Activated T-helper 17 cell treated with anti-CD3 and anti-CD28 coated beads, Interleukin-2, amount 50 U/mL, for 72 hours (primary cell): ENCODE measurements at places on chromosomes 3 and 15.

- ATAC-seq, result peak; percentile 92
Measured at GRCh38 chr3:190491533-190492054, 22.3 kb upstream of the IL1RAP start.

- no peak for ATAC-seq
Measured at GRCh38 chr15:76346669-76347481, 10.3 kb downstream of the ISL2 start.

- ATAC-seq, result no peak
Measured at GRCh38 chr3:49346797-49347251, 7.0 kb upstream of the USP4 start.

DNA sequence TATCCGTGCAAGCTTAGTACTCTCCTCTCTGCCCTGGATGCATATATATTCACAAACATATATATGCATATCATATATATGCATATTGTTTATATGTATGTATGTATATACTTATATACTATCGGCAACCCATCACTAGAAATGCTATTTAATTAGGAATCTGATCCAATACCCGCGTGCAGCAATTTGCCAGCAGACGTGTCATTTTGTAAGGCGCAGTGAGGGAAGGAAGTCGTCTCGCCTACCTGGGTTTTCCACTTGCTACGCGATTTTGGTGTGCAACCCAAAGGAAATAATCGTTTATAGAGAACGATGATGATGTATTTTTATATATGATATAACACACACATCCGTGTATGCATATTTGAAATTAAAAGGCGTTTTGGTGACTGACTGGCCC lies 5.6 kb upstream of the FEZF2 start:
- no peak for ATAC-seq

DNA sequence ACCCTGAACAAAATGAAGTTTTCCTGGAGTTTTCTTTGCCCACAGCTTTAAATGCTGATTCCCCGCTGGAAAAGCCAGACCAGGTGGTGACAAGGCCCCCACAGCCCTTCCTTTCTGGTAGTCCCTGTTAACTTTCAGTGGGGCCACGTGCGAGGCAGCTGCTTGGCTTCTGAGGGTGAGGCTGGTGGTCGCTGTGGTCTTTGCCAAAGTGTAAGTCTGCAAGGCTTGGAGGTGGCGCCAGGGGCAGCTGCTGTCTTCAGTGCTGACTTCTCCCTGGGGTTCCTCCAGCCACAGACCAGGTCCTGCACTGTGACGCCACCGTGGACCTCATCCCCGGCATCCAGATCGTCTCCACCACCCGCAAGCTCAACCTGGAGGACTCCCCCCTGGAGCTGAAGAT lies 54.1 kb upstream of the TAMM41 start:
- ATAC-seq, result no peak

- no peak for ATAC-seq
Measured at GRCh38 chr15:74511583-74511982, 29.4 kb upstream of the ARID3B start.

- no peak for ATAC-seq
Measured at GRCh38 chr15:99408236-99409096, 157.2 kb downstream of the LRRC28 start.

GRCh38 chr15:66778314-66778665 lies 76.3 kb downstream of the SMAD6 start:
- ATAC-seq, result no peak

DNA sequence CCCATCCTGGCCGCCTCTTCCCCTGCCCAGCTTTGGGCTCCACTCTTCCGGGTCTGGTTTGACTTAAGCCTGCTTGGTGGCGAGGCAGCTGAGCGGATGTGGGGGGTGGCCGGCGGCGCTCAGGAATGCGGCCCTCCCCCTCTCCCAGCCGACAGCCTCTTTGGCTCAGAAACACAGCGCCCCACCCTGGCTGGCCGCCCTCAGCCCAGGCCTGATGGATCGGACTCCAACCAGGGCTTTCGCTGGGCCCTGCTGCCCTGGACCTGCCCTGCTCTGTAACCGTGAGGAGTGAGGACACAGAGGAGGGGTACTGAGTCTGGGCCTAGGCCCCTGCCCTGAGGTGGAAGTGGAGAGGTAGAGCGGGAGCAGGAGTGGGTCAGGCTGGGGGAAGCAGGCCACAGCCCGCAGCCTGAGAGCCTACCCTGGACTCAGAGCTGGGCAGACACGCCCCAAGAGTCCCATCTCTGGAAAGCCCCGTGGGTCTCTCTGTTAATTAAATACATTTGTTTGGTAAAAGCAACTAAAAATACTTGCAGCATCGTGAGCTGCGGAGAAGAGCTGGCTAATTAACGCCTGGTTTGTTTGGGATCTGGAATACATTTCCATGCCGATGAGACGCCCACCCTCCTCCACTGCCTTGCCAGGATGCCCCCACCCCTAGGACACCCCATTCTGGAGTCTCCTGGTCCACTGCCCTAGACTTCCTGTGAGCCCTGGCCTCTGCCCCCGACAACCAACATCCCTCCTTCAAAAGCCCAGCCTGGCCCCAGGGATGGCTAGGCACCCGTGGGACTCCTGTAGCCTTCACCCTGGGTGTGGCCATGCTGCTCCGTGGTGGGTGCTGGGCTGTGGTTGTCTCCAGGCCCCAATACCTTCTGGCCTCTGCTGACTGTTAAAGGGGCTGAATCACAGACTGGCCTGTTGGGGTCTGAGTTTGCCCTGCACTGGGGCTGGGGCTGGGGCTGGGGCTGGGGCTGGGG lies 19.6 kb downstream of the PLXNA1 start:
- no peak for ATAC-seq

- no peak for ATAC-seq
Measured at GRCh38 chr3:45938043-45938435, 5.2 kb upstream of the CXCR6 start.
